HS-5 (cell line): ENCODE measurements at places on chromosomes 5 and 9.

- DNase-seq = no peak
Measured at GRCh38 chr5:6791031-6791430, 77.8 kb downstream of the TENT4A start.

DNA sequence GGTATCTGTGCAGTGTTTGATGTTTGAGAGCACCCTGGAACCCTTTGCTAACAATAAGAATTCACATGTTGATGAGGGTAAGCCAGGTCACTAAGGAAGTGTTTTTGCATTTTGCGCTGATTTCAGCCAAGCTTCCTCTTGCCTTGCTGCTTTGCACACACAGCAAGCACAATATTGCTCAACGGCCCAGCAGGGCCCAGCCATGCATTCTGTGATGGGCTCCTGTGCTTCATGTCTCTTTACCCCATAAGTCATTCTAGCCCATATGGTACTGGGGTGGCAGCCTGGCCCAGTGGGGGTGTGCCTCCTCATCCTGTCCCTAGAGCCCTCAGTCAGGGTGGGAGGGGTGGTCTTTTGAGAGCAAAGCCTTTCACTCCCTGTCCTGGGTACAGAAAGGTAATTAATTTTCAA, 481.3 kb downstream of the GADD45G start:
- no peak for DNase-seq

- DNase-seq = no peak
Measured at GRCh38 chr9:130034570-130034969, 8.4 kb downstream of the FNBP1 start.

DNA sequence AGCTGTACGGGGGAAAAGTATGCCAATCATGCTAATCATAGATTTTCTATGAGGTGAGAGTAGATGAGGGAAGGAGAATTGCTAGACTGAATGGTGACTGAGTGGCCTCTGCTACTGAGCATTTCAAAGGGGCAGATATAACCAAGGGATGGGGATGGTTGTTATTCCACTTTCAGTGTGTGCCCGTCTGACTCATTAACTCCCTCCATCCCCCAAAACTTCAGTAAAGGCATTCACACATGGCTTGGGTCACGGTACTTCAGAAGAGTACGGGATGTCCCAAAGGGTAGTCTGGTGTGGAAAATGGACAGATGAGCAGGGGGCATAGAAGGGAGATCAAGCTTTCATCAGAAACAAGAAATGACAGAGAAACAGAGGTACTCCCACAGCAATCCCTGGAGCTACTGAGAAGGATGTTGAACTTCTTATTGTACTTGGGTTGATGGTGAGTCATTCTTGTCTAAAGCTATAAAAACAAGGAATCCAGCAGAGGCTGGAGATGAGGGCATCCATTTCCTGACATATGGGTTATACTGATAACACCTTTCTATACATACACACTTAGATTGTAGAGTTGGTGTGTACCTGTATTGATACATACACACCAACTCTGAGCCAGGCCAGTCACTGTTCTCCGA, 8.9 kb upstream of the TLE4 start:
- no peak for DNase-seq

DNA sequence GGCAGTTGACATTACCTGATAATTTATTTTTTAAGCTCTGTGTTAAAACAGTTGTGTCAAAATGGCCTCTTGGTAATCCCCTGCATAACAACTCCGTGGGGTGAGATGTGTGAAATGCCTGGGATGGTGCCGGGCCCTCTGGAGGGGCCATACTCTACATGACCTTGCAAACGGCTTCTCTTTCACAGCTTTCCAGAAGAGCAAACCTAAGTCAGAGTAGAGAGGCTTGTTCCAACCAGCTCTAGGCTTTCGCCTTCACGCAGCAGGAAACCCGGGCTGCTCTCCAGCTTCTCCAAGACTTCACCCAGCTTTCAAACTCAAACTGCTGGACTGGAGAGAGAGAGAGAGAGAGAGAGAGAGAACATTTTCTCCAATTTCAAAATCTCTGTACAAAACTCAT, 120.1 kb downstream of the SNX18 start:
- no peak for DNase-seq

DNA sequence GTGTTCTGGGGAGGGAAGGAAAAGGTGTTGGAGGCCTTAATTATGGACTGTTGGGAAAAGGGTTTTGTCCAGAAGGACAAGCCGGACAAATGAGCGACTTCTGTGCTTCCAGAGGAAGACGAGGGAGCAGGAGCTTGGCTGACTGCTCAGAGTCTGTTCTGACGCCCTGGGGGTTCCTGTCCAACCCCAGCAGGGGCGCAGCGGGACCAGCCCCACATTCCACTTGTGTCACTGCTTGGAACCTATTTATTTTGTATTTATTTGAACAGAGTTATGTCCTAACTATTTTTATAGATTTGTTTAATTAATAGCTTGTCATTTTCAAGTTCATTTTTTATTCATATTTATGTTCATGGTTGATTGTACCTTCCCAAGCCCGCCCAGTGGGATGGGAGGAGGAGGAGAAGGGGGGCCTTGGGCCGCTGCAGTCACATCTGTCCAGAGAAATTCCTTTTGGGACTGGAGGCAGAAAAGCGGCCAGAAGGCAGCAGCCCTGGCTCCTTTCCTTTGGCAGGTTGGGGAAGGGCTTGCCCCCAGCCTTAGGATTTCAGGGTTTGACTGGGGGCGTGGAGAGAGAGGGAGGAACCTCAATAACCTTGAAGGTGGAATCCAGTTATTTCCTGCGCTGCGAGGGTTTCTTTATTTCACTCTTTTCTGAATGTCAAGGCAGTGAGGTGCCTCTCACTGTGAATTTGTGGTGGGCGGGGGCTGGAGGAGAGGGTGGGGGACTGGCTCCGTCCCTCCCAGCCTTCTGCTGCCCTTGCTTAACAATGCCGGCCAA, 19.1 kb downstream of the PTGES2 start:
- no peak for DNase-seq

DNA sequence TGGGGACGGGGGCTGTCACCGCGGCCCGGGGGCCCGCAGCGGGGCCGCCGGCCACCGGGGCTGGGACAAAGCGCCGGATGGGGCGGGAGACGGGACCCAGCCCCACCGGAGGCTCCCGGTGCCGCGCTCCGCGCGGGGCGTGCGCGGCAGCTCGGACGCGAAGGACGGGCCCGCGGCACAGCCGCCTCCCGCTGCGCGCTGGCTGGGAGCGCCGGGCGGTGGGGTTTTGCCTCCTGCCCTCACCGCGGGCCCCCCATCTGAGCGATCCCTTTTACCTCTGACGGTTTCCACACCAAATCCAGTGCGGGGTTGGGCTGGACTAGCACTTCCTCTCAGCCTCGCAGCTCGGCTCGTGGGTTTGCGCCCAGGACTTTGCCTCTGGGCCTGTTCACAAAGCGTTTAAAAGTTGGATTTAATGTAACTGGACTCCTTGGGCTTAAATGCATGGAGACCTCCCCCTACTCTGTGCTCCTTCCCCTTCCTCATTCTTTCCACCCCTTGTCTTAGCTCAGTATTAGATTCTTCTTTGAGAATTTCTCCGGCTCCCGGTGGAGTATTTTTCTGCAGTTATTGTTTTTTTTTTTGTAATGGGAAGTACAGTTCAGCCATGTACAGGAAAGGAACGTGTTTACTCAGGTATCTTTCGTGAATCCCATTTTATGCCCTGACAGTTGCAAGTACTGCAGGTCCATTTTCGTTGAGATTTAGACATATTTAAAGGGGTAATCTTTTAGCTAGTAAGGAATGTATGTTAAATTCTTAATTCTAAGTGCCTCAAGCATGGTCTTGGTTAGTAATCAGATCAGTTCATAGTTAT, 691 bp downstream of the FCHO2 start:
- DNase-seq = peak; percentile 46

- DNase-seq = no peak
Measured at GRCh38 chr5:2710910-2711309, 40.6 kb downstream of the IRX2 start.

- no peak for DNase-seq
Measured at GRCh38 chr5:60339691-60340201, 360.2 kb downstream of the DEPDC1B start.

- DNase-seq = no peak
Measured at GRCh38 chr9:131122158-131122557, 3.2 kb upstream of the NUP214 start.

GRCh38 chr9:127452691-127453090, 1.4 kb downstream of the LRSAM1 start:
- DNase-seq = no peak

GRCh38 chr5:146302406-146302805, 36.2 kb upstream of the POU4F3 start:
- no peak for DNase-seq

- DNase-seq = peak; percentile 76
Measured at GRCh38 chr9:89137542-89138462, 40.8 kb downstream of the SHC3 start.

- no peak for DNase-seq
Measured at GRCh38 chr9:93908591-93909241, 46.4 kb downstream of the BARX1 start.

GRCh38 chr5:170297589-170298462, at the start of gene LCP2:
Gene LCP2, minus strand, starts transcription at chr5:170297777. Its CDS starts 166 bp downstream, at chr5:170297611.
- DNase-seq = no peak

DNA sequence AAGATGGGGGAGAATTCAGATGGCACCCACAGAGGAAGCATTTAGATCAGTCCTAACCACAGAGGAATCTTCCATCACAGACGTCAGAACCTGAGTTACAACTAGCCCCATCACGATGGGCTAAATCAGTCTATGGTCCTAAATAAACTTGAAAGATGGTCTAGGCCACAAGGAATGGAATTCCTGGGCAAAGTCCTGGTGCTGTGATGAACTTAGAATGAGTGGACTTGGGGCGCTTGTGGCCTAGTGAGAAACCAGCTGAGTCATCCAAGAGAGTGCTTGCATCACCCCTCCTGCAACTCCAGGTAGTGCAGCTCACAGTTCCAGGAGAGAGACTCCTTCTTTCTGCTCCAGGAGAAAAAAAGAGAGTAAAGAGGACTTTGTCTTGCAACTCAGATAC, 722.9 kb upstream of the RGMB start:
- DNase-seq = peak; percentile 2

- no peak for DNase-seq
Measured at GRCh38 chr5:98175474-98175873, 598.0 kb upstream of the RGMB start.

DNA sequence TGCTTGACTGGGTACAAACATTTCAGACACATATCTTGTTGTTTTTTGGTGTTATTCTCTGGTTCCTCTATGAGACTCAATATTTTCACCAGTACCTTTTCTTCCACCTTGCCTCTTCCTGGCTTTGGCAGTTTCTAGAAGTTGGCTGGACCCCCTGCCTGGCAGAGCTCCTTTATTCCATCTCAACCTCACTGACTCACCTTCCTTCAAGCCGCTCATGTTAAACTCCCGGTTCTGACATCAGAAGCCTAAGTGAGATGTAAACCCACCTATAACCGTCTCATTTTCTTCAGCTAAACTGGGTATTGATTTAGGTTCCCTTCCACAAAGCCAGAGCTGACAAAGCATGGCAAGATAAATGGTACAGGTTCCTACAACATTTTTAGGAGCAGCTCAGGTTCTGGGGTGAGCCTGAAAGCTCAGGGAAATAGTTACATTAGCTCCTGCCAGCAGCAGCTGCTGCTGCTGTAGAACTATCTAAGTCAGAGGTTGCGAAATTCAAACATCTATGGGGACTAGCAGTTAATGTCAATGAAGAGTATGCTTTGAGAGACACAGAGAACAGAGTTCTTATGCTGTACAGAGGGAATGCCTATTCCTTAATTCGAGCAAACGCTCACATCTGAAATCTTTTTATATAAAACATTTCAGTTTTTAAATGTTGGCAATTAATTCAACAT, 197.1 kb upstream of the NR3C1 start:
- DNase-seq = no peak

- no peak for DNase-seq
Measured at GRCh38 chr5:180026734-180027458, 44.7 kb downstream of the RNF130 start.

GRCh38 chr9:131669269-131670157, 70.4 kb downstream of the RAPGEF1 start:
- DNase-seq = no peak

DNA sequence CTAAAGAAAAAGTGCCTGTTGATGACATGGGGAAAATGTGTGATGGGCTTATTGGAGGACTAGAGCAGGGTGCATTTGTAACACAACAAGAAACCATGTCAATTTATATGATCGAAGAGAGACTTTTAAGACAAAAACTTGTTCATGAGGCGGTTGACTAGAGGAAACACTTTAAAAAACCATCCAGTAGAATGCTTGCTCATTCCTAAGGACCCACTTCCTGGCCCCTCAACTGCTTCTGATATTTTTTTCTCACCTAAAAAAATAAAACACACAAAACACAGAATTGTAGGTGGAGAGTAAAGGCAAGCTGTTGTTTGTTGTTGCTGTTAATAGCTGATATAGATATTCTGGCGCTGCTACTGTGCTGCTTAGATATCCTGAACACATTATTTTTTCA, 50.6 kb downstream of the SPIN1 start:
- no peak for DNase-seq

GRCh38 chr5:149325166-149325735, 20.0 kb upstream of the GRPEL2 start:
- no peak for DNase-seq

DNA sequence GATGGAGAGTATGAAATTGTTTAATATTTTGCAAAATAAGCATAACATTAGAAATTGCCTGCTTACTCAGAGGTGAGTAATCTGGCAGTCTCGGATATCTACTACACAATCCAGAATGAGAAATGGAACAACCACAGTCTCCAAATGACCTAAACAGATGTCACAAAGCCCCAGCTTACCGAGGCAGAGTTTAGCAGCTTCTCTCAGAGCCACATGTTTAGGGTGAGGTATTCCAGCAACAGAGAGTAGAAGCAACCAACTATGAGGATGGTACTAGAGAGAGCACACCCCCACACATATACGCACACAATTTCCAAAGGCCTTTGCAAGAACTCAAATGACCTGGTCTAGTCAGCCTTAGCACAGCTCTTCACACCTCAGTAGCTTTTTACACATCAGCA, 122.7 kb upstream of the LPAR1 start:
- DNase-seq = peak; percentile 76

DNA sequence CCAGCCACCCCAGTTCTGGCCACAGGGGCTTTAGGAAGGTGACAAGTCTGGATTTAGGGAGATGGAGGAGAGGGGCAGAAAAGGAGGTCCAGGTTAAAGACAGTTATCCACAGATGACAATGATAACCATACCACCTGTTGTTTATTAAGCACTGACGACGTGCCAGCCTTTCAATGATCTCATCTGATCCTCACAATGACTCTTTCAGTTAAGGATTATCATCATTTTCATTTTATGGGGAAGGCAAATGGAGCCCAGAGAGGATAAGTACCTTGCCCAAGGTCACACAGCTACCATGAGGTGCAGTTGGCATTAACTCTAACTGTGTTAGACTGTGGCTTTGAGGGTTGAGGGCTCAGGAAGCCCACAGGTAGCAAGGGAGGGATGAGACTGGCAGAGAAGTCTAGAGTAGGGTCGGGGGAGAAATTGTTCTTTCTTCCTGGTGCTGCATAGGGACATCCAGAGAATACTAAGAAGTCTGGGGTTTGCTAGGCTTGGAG, 21.5 kb upstream of the JADE2 start:
- no peak for DNase-seq

- DNase-seq = no peak
Measured at GRCh38 chr9:114314256-114314867, 8.5 kb upstream of the ORM1 start.

DNA sequence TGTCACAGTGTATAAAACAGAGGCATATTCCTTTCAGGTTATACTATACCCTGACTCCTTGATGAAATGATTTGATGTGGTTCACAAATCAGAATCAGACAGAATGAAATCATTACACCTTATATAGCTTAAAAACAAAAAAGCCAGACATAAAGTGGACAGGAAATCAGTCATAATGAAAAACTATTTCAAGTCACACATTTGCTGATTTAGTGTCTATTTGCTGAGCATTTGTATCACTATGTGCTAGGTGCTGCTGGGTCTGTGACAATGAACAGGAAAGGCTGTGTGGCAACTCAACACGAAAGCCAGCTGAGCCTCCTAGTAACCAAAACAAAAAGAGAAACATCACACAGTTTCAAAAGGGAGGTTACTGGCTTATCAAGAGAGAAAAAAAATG, 194.0 kb downstream of the EFNA5 start:
- no peak for DNase-seq
